ENCODE measurements at places on chromosomes 5 and 9. TPM values are rescaled to one million over a fixed set of nuclear protein-coding genes. Genes with fewer than 3 reads are reported as not detected.

- no peak for DNase-seq
Observed at GRCh38 chr5:102903074-102903871, 148.2 kb downstream of the PAM start.

DNA sequence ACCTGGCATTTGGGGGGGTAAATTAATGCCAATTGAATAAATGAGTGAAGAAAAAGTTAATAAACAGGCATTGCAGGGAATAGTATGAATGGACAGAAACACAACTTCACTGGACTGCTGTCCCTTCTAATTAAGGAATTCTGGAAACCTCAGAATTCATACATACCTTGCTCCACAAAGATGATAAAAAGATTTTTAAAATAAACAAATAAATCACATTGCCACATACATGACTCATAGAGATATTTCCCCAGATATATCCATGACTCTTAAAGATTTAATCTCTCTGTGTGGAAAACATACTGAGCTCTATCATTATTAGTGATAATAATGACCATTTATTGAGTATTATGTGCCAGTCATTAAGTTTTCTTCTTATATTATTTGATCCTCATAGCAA lies 469.0 kb upstream of the MEF2C start:
- no peak for DNase-seq

DNA sequence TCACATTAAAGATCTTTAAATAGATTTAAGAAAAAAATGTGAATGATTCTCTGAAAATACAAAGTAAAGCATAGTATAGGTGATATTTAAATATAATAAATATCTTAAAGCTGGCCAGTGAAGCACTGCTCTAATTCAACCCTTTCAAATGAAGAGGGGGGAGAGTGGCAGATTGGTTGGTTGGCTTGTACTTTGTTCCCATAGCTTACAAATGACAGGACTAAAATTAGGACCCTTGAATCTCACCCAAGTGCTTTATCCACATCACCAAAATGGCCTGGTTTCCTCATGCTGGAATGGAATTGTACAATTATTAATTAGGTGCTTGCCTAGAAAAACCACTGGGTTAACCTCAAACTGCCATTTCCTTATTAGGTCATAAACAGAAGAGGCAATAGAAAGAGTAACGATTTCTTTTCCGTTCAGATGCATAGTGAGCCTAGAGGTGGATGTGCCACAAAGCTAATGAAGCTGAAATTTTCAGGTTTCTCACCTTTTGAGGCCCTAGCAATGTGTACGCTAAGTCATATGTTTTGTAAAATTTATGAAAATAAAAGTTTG lies 354.5 kb upstream of the CDH6 start:
- no peak for DNase-seq

- DNase-seq: no peak
Observed at GRCh38 chr5:34905564-34905963, 9.7 kb downstream of the RAD1 start.

- DNase-seq: no peak
Observed at GRCh38 chr5:38772471-38772870, 73.3 kb upstream of the OSMR start.

- DNase-seq: no peak
Observed at GRCh38 chr5:68734781-68735180, 359.0 kb upstream of the SLC30A5 start.

DNA sequence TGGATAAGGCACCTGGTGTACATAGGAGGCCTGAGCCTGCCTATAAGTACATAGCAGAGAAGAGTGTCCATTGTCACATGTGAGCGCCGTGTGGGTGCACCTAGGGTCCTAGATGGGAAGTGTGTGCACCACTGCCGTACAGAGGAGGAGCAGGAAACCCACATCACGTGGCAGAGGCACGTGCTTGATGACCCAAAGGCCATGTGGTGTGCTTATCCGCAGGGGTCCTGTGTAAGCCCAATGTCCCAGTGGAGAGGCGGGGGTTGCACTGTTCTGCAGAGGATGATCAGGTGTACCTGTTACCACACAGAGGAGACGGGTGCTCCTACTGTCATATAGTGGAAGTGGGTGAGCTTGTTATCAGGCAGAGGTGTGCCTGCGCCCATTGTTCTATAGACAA lies 354.1 kb upstream of the IRX2 start:
- DNase-seq: no peak

The PHF24 gene
- 0.04 TPM for total RNA-seq

The RGS3 gene
- total RNA-seq: 51.8 TPM

GRCh38 chr5:114903767-114904166 lies 265.9 kb downstream of the TRIM36 start:
- DNase-seq: no peak

- no peak for DNase-seq
Observed at GRCh38 chr5:9766581-9766980, 136.4 kb upstream of the TAS2R1 start.

- no peak for DNase-seq
Observed at GRCh38 chr5:56264417-56265025, 31.4 kb upstream of the ANKRD55 start.

GRCh38 chr9:84874596-84874995 lies 205.1 kb downstream of the NTRK2 start:
- DNase-seq: no peak

- no peak for DNase-seq
Observed at GRCh38 chr5:51651889-51652288, 268.6 kb downstream of the ISL1 start.

The IL5 gene
- not detected for total RNA-seq
